ENCODE measurements at places on chromosomes 7 and 10.
A peak's percentile ranks its signal among the peaks of the same experiment; 100 is the strongest.

DNA sequence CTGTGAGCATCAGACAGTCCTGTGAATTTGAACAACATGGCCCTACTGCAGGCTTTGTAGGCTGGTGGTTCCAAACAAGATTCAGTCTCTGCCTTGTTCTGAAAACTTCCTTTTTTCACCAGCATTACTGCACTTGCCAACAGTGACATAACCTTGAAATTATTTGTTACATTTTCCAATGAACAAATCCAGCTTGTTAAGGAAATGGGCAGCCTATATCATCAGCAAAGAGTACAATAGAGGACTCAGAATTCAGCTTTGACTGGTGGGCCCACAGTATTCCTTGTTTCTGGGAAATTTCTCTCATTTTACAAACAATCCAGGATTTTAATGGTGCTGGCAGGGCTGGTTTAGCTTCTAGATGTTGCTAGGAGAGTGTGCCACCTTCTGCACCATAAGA is 703.7 kb upstream of the FZD8 start:
- peak; percentile 59 for DNase-seq

- DNase-seq: no peak
These were observed 7.1 kb downstream of the AGMO start for GRCh38 chr7:15554744-15555143.

- peak; percentile 45 for DNase-seq
These were observed 140.1 kb downstream of the ITGA8 start for GRCh38 chr10:15579605-15580004.

GRCh38 chr10:95532536-95532935 is 28.6 kb downstream of the SORBS1 start:
- DNase-seq: no peak

GRCh38 chr7:155257482-155258225 is 40.0 kb upstream of the INSIG1 start:
- DNase-seq: peak; percentile 61

GRCh38 chr10:86647773-86648703 is 6.3 kb upstream of the OPN4 start:
- DNase-seq: no peak

DNA sequence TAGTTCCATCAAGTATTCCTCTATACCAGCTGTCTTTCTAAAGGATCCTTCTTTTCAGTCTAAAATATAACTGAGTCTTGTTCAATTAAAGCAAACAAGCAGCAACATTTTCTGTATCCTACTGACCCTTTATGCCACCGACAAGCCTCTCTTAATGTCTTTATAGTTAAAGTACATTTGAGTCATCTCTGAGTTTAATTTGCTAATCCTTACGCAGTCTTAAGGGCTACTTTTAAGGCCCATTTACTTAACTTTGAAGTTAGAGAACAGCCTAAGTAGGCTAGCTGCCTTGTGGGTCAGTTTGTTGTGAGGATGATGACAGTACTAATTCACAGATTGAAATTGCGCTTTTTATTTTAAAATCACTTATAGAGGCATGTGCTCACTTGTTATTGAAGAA is 265.5 kb upstream of the FERD3L start:
- DNase-seq: no peak

DNA sequence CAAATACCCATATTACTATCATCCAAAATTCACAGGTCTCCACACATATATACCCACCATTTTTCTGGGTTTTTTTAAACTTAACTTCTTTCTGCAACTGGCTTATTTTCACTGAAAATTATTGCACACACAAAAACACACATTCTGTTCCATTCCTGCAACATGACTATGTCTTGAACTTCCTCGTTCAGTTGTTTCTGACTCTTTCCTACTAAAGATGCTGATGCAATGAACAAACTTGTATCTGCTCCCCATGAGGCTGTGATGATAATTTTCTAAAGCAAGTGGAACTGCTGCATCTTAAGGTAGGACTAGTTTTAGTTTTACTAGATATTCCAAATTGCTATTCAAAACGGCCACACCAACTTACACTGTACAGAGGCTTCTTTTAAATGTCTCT is 77.7 kb downstream of the OSBPL3 start:
- DNase-seq: no peak

DNA sequence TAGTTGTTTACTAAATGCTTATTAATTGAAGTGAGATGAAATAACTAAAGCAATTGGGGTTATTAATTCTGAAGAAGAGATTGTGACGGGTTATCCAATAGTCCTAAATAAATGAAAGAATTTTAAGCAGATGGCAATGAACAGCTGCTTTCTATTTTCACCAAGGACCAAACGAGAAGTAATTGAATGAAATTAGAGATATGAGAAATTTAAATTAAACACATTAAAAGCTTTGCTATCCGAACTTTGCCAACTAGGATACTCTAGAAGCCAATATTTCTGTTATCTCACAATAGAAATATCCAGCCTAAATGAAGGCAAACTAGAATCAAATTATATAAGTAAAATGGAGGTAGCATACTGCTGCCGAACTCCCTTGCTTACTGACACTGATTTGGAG is 103.2 kb downstream of the GPR37 start:
- DNase-seq: no peak

DNA sequence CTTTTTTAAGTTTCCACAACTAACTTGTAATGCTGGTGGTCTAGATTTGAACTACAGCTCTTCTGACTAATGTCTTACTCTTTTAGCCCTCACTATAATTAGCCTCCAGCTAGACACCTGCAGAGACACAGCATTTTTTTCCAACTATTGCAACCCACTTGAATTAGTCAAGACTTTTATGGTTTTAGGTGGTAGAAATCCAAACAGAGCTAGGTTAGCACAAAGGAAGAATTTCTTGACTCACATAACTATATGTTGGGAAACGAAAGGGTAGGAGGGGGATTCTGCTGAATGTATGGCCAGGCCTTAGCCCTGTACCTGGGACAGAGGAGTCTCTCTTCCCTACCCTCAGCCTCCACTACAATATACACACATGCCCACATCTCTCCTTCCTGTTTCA is 586.1 kb downstream of the INHBA start:
- no peak for DNase-seq

GRCh38 chr7:15489383-15489782 is 72.4 kb downstream of the AGMO start:
- DNase-seq: peak; percentile 90

DNA sequence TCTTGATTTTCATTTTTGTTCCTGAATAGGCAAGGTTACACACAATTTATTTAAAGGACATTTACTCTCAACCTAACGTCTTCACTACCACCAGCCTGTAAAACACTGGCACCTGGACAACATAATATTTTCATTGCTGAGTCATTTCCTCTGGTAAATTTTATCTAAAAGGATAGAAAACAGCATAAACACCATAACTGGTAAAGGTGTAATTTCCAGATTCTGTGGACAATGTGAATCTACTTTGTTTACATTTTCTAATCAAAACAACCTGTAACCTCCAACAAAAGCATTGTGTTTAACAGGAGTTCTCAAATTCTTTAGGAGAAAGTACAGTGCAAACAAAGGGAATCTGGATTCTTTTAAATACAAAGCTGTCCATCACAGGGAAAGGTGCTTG is 472.0 kb upstream of the AKR1E2 start:
- DNase-seq: peak; percentile 96

- no peak for DNase-seq
These were observed 419.1 kb downstream of the ARL4A start for GRCh38 chr7:13106513-13106912.

DNA sequence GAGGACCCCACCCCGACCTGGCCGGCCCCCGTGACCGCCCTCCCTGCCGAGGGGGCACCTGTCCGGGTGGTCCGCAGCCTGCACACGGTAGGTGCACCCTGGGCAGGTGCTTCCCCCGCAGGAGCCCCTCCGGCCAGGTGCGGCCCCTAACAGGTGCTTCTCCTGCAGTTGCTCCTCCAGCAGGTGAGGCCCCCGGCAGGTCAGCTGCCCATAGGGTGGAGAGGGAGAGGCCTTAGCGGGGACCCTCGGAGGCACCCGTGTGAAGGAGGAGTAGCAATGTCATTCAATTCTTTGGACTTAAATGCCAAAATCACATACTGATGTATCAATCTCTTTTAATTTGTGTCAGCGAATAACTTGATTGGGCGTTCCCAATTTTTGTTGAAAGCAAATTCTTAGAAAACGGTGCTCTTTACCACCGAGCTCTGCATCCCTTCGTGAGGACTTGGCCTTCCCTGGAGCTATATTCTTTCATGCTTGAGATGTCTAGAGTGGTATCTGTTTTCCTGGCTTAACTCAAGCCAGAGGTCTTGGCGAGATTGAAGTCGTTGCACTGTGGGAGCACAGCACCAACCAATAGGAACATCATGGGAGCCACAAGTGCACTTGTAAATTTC is 738 bp upstream of the NCAPG2 start:
- DNase-seq: no peak

GRCh38 chr10:91799612-91799975 is 1.4 kb downstream of the TNKS2 start:
- peak; percentile 20 for DNase-seq

DNA sequence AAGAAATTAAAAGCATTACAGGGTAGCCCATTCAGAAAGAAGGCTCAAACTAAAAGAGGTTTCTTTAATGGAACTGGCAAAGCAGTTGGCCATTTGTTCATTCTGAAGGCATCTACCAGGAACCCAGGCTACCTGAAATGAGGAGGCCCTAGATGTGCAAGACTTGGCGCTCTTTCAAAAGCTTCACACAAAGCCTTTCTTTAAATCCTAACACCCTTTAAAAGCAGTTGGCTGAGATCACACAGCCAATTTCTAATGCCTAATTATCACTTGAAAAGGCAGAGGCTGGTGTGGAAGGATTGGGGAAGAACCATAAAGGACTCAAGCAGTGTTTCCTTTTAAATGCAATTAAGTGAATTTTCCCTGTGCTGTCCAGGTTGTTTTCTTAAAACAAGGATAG is 23.2 kb downstream of the PPP1R17 start:
- no peak for DNase-seq

GRCh38 chr10:103820101-103821062 is 35.0 kb downstream of the SH3PXD2A start:
- peak; percentile 16 for DNase-seq

- no peak for DNase-seq
These were observed 486.8 kb upstream of the ANKRD30A start for GRCh38 chr10:36638462-36639155.

DNA sequence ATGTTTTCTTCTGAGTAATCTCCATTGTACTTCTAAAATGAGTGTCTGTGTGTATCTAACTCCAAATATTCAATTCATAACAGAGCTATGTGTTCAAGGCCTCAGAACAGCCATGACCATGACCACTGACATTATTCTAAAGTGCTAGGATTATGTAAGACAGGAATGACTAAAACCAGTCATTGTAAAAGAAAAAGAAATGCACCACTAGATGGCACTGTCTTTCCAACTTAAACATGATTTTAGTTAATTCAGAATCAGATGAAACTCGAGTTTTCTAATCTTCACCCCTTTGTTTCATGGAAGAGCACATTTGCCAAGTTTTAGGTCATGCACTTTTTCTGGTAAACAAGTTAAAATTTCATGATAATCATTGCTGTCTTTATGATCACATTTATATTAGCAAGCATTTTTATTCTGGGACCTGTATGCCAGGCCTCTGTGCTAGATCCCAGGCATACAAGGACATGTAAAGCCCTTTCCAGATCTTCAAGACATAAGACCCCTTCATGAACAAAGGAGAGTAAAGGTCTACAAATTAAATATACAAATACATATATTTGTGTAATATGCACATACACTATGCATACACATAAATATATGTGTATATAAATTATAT is 26.1 kb upstream of the RSU1 start:
- DNase-seq: peak; percentile 82

DNA sequence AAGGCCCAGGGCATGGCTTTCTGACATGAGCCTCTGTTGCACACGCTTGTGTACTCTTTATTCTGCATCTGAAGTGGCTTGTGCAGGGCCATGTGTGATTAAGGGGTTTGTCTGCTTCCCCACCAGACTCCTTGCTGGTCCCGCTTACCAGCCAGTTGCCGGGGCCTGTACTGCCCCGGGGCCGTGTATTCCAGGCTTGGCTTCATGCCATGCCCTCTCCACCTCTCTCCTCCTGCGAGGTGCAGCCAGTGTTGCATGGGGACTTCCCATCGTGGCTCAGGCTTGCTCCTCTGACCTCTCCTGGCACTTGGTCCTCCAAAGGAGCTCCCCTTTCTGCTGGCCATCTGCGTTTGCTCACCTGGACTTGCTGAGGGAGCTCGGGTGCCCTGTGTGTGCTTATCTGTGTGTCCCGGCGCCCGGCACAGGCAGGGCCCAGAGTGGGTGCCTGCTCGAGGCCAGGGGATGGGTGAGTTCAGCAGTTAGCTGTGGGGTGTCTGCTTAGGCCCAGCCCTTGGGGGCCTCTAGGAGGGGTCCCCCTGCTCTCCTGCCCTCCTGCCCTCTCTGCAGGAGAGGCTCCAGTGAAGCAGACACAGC is 11.0 kb upstream of the C10orf143 start:
- no peak for DNase-seq

- no peak for DNase-seq
These were observed 16.7 kb downstream of the PFKFB3 start for GRCh38 chr10:6219494-6219836.

All from dermis microvascular lymphatic vessel endothelial cell (primary cell).